Fibroblast of pulmonary artery (primary cell): ENCODE measurements at places on chromosomes 5 and 9.

DNA sequence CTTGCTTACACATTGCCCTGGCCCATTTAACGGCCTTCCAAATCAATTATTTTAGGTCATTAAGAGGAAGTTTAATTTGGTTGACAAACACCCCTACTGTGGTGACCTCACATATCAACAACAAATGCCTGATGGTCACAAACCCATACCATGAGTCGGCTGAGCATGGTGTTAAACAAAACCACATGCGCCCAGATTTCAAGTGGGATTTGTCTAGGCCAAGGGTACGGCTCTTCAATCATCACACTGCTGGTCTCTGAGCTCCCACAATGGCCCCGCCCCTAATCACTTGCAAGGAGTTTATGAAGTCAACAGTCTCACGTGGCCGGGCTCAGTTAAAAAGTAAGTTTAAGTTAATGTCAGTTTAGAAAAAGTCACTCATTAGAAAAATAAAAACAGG is 243.8 kb downstream of the CRB2 start:
- no peak for DNase-seq

DNA sequence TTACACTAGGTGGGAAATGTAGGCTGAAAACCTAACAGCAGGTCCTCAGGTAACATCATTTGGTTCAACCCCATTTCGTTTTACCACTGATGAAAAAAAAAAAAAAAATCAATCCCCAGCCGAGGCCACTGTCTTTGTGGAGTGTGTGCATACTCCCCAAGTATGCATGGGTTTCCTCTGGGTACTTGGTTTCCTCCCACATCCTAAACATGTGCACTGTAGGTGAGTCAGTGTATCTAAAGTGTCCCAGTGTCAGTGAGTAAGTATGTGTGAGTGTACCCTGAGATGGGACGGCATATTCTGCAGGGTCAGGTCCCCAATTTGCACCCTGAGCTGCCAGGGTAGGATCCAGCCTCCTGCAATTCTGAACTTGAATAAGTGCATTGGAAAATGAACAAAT is 966.5 kb upstream of the DMAC1 start:
- no peak for DNase-seq

DNA sequence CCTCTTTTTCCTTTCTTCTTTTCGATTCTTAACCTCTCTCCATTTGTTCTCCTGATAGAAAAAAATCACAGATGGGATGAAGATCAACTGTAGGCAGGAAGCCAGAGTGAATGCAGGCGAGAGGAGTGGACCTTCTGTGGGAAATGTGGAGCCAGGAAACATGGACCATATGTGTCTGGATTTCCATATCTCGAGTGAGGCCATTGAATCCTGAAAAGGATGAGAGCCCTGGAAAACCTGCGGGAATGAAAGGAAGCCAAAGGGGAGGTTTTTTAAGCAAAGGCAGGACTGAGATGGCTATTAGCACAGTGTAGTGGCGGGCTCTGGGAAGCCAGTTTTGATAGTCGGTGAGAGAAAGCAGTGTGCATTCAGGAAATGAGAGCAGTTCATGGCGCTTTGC is 139.5 kb upstream of the C9orf72 start:
- DNase-seq = no peak

GRCh38 chr5:172173564-172174153 is 14.4 kb downstream of the STK10 start:
- peak; percentile 46 for DNase-seq

DNA sequence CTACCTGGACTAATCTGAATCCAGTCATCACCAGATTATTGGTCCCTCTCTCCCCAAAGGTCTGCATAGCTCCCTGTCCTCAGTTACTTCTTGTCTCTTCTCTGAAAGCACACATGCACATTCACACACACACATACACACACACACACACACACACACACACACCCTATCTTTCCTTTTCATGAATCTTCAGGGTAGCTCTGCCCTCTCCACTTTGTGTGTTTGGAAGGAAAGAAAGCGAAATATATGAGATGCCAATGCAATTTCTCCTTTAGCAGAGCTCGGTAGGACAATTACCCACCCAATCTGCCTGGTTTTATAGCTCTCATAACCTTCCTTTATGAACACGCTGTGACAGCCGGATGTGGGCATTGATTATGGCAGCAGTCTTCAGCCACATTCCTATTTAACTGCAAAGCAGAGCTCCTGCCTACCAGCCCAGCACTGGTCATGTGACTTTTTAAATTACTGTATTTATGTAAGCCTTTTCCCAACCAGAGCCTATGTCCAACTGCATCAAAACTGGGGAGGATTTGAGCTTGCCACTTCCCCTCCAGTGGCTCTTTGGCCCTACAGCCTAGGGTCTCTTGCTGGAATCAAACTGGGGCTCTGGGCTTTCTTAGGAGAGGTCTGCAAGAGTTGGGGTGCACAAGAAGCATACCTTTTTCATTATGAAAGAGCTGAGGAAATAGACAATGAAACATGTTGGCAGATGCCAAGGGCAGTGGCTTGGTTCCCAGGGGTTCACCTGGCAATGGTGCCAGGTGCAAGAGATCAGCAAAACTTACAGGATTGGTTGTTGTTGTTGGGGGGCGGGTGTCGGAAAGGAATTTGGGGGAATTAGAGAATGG is 20.8 kb upstream of the MATR3 start:
- DNase-seq = peak; percentile 27

DNA sequence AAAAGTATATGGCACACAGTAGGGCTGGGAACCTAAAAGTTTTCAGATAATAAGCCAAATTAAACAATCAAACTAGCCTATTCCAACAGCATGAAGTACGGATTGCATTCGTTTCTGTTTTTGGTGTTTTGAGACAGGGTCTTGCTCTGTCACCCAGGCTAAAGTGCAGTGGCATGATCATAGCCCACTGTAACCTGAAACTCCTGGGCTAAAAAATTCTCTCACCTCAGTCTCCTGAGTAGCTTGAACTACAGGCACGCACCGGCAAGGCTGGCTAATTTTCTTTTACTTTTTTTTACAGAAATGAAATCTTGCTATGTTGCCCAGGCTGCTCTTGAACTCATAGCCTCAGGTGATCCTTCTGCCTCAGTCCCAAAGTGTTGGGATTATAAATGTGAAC is 5.2 kb downstream of the RFX3 start:
- DNase-seq = no peak

DNA sequence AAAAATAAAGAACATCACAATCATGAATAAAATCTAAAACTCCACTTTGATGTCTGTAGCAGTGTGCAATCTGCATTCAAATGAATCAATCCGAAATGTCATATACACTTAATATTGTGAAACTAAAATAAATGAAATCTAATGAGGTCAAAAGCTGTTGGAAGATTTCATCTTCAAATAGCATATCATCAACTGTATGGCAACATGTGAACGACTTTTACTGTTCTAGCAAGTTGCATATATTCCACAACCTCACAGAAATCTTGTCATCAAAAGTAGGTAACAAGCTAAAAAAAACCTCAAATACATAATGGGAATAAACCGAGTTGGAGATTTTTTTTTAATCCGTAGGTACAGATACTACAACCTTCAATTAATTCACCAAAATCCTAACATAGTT is 1.2 kb downstream of the PTBP3 start:
- no peak for DNase-seq

DNA sequence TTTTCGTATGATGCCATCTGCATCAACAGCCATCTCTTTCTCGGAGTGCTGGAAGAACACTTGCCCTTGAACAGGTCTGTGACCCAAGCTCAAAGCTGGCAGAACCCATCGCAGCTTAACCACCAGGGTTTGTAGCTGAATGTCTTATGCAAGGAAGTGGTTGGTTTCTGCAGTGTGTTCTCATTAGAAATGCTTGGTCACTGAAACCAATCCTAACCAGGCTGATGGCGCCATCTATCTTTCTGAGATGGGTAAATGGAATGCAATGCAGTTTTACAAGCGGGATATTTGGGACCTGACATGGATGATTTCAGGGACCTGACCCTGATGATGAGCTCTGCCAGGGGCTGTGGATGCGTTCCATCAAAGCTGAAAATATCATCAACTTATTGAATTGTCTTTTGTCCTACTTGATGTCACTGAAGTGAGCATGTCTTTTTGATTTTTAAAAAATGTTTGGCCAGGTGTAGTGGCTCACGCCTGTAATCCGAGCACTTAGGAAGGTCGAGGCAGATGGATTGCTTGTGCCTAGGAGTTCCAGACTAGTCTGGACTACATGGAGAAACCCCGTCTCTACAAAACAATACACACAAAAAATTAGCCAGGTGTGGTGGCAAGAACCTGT is 28.7 kb downstream of the DMRT3 start:
- peak; percentile 58 for DNase-seq

GRCh38 chr9:4157584-4158499 is 142.0 kb downstream of the GLIS3 start:
- no peak for DNase-seq

DNA sequence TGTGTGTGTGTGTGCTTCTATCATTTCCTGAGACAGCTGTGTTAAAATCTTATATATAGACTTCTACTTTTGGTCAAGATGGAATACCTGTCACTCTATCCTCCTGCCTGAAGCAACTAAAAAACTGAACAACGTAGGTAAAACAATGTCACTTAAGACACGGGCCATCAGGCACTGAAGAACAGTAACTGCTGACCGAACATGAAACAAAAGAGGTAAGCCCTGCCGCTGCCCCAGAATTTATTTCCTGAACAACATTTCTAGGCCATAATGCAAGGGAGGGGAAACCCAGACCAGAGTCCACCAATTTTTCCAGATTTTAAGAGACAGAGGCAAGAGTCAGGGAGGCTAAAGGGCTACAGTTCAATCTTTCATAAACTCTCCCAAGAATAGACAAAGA is 156.0 kb downstream of the CDC42SE2 start:
- DNase-seq = no peak

GRCh38 chr5:65073250-65073661 is 304.5 kb downstream of the CWC27 start:
- peak; percentile 3 for DNase-seq

DNA sequence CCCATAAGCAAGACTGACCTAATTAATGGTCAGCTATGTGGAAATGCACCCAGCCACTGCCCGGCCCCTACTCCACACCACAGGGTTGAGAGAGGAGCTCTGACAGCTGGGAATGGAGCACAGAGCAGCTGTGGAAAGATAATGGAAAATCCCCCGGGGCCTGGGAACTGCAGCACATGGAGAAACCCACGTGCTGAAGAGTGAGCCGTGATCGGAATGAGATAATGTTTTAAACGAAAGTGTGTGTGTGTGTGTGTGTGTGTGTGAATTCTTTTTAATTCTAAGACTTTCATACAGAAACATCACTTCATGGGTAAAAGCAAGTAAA is 13.1 kb upstream of the SLC12A7 start:
- peak; percentile 68 for DNase-seq

DNA sequence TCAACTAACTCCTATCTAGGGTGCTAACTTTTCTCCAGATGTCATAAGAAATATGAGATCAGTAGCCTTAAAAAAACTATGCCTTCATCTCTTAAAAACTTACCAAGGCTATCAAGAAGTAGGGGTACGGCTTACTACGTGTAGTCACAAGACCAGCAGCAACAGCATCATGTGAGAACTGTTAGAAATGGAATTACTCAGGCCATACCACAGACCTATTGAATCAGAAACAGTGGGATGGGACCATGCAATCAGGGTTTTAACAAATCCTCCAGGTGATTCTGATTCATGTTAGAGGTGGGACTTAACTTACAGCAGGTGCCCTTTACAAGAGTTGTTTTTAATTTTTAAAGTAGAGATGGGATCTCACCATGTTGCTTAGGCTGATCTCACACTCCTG is 4.6 kb downstream of the IFNE start:
- DNase-seq = no peak

DNA sequence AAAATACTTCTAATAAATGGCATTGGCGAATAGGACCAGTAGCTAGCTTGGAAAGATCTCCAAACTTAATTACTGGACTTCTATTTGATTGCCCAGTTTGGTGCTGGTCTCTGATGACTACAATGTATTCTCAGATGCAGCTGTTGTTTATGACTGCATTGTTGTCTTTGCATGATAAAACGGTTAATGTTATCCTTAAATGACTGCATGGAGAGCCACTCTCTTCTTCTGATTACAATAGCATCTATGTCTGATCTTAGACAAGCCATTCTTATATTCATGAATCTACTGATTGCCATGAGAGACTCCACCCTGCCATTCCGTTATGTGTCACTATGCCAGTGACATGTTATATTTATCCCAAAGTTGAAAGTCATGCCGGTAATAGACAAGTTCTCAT is 42.9 kb upstream of the ERBIN start:
- DNase-seq = no peak

DNA sequence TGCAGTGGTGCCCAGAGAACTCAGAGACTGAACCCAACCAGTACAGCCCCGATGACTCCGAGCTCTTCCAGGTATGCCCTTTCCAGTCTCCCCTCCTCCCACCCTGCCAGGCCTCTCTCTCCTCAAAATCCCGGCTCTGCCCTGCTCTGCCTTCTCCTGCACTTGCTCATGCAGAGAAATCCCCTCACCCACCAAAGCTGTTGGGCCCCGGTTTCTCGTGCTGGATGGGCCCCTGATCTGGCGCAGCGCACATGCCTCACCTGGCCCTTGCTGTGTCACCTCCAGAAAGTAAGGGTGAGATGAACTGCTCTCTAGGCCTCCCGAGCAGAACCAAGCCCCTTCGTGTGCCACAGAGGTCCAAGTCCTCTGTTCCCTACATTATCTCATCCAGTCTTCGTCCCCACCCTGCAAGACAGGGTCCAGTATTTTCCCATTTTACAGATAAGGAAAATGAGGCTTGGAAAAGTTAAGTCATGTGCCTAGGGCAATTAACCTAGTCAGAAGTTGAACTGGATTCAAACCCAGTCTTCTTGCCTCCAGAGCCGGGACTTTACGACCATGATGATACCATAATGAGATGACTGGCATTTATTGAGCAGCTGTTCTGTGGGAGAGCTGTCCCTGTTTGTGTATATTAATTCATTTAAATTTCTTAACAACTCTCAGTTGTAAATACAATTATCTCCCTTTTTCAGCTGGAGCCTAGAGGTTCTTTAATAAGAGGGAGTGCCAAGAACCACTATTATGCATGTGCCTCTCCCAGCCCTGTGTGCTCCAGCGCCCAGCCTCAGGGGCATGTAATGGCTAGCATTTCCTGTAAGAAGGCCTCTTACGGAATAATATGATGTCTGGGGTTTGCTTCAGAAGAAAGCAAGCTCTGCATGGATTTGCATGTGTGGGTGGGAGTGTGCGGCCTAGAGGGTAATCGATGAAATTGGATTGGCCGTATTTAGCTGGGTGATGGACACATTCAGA is 90.7 kb downstream of the PPARGC1B start:
- no peak for DNase-seq

- no peak for DNase-seq
Measured at GRCh38 chr5:158376679-158377078, 517.7 kb upstream of the CLINT1 start.

DNA sequence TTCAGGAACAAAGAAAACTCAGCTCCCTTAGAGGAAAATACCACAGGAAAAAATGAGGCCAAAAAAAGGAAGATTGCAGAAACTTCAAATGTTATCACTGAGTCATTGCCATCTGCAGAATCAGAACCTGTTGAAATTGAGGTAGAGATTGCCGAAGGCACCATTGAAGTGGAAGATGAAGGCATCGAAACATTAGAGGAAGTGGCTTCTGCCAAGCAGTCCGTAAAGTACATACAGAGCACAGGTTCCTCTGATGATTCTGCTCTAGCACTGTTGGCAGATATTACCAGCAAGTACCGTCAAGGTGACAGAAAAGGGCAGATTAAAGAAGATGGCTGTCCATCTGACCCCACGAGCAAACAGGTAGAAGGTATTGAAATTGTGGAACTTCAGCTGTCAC is 30.8 kb upstream of the NIM1K start:
- DNase-seq = no peak
